ENCODE measurements at places on chromosomes 16 and 17. TPM values are rescaled to one million over a fixed set of nuclear protein-coding genes. Genes with fewer than 3 reads are reported as not detected.

KRT20 gene
- 1.5 TPM for polyA plus RNA-seq

DNA sequence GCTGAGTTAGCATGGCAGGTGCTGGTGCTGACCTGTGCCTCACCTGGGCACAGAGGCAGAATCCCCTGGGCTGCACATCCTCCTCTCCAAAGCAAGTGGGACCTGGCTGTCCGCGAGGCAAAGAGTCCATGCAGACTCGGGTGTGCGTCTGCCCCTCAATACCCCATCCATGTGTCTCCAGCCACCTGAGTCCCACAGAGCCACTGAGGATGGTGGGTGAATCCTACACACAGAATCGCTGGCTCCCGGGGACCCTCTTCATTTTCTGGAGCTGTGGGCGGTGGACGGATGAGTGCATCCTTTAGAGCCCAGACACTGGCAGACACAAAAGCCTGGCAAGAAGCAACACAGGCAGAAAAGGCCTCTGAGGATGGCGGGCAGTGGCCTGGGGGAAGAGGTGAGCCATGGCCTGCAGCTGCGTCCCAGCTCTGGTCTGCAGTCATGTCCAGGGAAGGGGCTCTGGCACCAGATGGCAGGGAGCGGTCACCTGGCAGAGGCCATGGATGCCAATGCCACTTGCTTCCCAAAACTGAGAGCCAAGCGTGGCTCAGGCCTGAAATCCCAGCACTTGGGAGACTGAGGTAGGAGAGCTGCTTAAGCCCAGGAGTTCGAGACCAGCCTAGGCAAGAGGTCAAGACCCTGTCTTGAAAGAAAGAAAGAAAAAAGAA lies 29.9 kb downstream of the AXIN1 start:
- H3K27ac ChIP-seq, result no peak overlapping the region
- no peaks in the 10 kb centered on the region for H3K36me3 ChIP-seq
- H3K27me3 ChIP-seq, result no peaks in the 10 kb centered on the region

GRCh38 chr17:73096866-73097265 lies 4.4 kb upstream of the SLC39A11 start:
- H3K27me3 ChIP-seq, result no peaks in the 10 kb centered on the region
- H3K4me1 ChIP-seq, result peaks cover under 1% of the 10 kb centered on the region
- no peak overlapping the region for H3K4me3 ChIP-seq
- H3K27ac ChIP-seq, result no peak overlapping the region

- peaks cover 2% of the 10 kb centered on the region for H3K4me1 ChIP-seq
- no peak overlapping the region for H3K4me3 ChIP-seq
- H3K36me3 ChIP-seq, result no peaks in the 10 kb centered on the region
- no peaks in the 10 kb centered on the region for H3K27me3 ChIP-seq
- DNase-seq, result no peak
- no peak overlapping the region for H3K27ac ChIP-seq
Measured at GRCh38 chr17:7048968-7049367, 5.1 kb upstream of the SLC16A11 start.

- H3K4me1 ChIP-seq, result no peaks in the 10 kb centered on the region
- no peak overlapping the region for H3K4me3 ChIP-seq
- H3K36me3 ChIP-seq, result no peaks in the 10 kb centered on the region
- DNase-seq, result no peak
- no peak overlapping the region for H3K27ac ChIP-seq
- H3K27me3 ChIP-seq, result peaks cover 15% of the 10 kb centered on the region
Measured at GRCh38 chr16:89089120-89089519, 4.5 kb upstream of the ACSF3 start.

- no peak overlapping the region for H3K27ac ChIP-seq
- H3K4me3 ChIP-seq, result no peak overlapping the region
- H3K4me1 ChIP-seq, result no peaks in the 10 kb centered on the region
Measured at GRCh38 chr17:75194879-75195278, 10.6 kb upstream of the NUP85 start.

MT1G gene
- polyA plus RNA-seq, result 44.5 TPM

DNA sequence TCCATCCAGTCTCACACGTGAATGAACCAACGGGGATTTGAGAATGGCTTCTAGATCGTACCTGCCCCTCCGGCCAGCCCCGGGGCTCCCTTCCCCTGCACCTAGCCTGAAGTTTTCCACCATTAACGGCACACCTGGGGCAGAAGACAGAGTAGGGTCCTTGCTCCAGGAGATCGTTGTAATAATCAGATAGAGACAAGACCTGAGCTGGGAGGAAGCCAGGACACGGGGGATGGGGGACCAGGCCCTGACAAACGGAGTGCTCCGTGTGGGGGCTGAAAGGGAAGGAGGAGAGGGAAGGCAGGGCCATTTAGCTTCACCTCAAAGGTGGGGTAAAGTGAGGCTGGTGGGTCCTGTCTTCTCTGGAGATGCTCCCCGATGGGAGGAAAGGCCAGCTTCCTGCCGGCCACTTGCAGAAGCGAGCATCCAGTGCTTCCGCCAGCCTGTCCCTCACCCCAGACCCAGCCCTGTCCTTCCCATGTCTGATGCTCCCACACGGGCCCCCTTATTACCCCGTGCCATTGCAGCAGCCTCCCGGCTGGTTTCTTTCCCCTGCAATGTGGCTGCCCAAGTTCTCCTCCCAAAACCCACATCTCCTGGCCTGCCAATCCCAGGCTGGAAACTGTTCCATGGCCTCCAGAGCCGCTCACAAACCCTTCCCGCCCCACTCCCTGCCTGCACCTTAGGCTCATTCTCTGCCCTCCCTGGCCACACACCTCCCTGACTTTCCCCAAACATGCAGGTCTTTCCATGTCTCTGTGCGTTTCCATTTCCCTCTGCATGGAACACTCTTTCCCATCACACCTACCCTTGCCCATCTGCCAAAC lies 79.3 kb downstream of the MRC2 start:
- no peak overlapping the region for H3K4me3 ChIP-seq
- H3K27ac ChIP-seq, result no peak overlapping the region
- peaks cover 9% of the 10 kb centered on the region for H3K4me1 ChIP-seq
- no peak for DNase-seq
- no peaks in the 10 kb centered on the region for H3K27me3 ChIP-seq

All from hepatocyte (in vitro differentiated cells).